ENCODE measurements at places on chromosomes 1 and 21. TPM values are rescaled to one million over a fixed set of nuclear protein-coding genes. Genes with fewer than 3 reads are reported as not detected.

GRCh38 chr1:240706150-240706935 lies 94.4 kb upstream of the GREM2 start:
- no peak overlapping the region for H3K4me3 ChIP-seq
- no peaks in the 10 kb centered on the region for H3K36me3 ChIP-seq
- no peaks in the 10 kb centered on the region for H3K27me3 ChIP-seq
- no peak overlapping the region for H3K27ac ChIP-seq

DNA sequence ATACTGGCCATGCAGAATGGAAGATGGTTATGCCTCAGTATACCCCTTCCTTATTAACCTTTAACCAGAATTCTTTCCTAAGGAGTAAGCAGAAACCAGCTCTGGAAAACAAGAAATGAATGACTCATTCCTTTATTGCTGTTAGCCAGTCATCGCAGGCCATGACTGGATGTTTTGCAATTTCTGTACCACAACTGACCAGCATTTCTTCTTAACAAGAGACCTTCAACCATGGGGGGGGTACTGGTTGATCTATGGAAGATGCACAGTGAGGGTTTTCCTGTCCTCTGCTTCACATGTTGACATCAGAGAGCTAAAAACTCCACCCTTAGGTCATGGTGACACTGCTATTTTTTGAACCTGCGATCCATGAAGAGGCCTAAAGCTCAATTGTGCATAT lies 28.0 kb upstream of the RNF2 start:
- no peaks in the 10 kb centered on the region for H3K4me1 ChIP-seq
- no peak for DNase-seq
- H3K27me3 ChIP-seq = no peaks in the 10 kb centered on the region
- no peak overlapping the region for H3K27ac ChIP-seq
- H3K4me3 ChIP-seq = no peak overlapping the region
- no peaks in the 10 kb centered on the region for H3K36me3 ChIP-seq

OR10J1 gene
- not detected for polyA plus RNA-seq

FAM20B gene
- 10.1 TPM for polyA plus RNA-seq

HLX gene
- polyA plus RNA-seq = not detected

DNA sequence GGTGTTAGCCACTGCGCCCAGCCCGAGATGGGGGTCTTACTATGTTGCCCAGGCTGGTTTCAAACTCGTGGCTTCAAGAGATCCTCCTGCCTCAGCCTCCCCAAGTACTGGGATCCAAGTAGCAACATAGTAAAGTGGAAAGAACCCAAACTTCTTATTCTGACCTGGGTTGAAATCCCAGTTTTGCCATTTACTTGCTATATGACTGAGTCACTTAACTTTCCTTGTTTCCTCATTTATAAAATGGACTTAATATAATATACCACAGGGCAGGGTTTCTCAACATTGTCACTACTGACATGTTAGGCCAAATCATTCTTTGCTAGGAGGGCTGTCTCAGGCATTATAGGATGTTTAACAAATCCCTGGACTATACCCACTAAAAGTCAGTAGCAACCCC lies 6.7 kb downstream of the PFDN2 start:
- no peak for DNase-seq
- H3K27ac ChIP-seq = no peak overlapping the region
- H3K4me1 ChIP-seq = peaks cover 4% of the 10 kb centered on the region
- H3K27me3 ChIP-seq = no peaks in the 10 kb centered on the region
- no peak overlapping the region for H3K4me3 ChIP-seq

DNA sequence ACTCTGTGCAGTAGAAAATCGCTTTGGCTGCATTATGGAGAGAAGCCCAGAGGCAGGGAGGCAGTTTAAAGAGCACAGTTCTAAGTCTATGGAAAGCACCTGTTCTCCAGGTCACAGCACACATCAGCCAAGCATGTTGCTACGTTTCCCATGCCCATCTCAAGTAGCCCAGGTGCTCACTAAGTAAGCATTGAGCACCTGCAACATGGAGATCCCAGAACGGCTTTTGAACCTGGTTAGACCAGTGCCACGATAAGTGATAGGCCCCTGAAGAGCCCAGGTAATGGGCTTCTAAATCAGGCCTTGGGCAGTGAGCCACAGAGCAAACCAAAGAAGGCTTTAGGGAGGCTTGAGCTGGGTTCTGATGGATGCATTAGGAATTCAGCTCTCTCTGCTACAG lies 186.2 kb downstream of the C1orf94 start:
- H3K4me3 ChIP-seq = no peak overlapping the region
- H3K4me1 ChIP-seq = no peaks in the 10 kb centered on the region
- no peak for DNase-seq
- no peak overlapping the region for H3K27ac ChIP-seq
- no peaks in the 10 kb centered on the region for H3K36me3 ChIP-seq
- peaks cover 6% of the 10 kb centered on the region for H3K27me3 ChIP-seq

CFHR2 gene
- polyA plus RNA-seq = not detected

- no peaks in the 10 kb centered on the region for H3K36me3 ChIP-seq
- no peak overlapping the region for H3K4me3 ChIP-seq
- no peaks in the 10 kb centered on the region for H3K4me1 ChIP-seq
- H3K27ac ChIP-seq = no peak overlapping the region
- no peak for DNase-seq
Measured at GRCh38 chr21:33067457-33067856, 2.5 kb upstream of the OLIG1 start.

GRCh38 chr1:57788313-57788712 lies 364.5 kb upstream of the DAB1 start:
- no peak overlapping the region for H3K4me3 ChIP-seq
- no peaks in the 10 kb centered on the region for H3K4me1 ChIP-seq
- no peak for DNase-seq

LIN28A gene
- polyA plus RNA-seq = not detected

ACTN2 gene
- polyA plus RNA-seq = not detected

GRCh38 chr1:180358649-180359048 lies 128.6 kb downstream of the LHX4 start:
- no peaks in the 10 kb centered on the region for H3K27me3 ChIP-seq
- no peak overlapping the region for H3K4me3 ChIP-seq
- no peaks in the 10 kb centered on the region for H3K4me1 ChIP-seq
- no peaks in the 10 kb centered on the region for H3K36me3 ChIP-seq

GRCh38 chr21:42063571-42064521 lies 7.3 kb upstream of the UMODL1 start:
- peak; percentile 40 for DNase-seq
- peak overlapping the region; percentile 64 for H3K4me3 ChIP-seq
- peak overlapping the region; percentile 85 for H3K27ac ChIP-seq
- H3K27me3 ChIP-seq = no peaks in the 10 kb centered on the region
- H3K4me1 ChIP-seq = peaks cover 20% of the 10 kb centered on the region
- H3K36me3 ChIP-seq = no peaks in the 10 kb centered on the region

MLLT11 gene
- 3.7 TPM for polyA plus RNA-seq

LRRC3 gene
- 0.06 TPM for polyA plus RNA-seq

DNA sequence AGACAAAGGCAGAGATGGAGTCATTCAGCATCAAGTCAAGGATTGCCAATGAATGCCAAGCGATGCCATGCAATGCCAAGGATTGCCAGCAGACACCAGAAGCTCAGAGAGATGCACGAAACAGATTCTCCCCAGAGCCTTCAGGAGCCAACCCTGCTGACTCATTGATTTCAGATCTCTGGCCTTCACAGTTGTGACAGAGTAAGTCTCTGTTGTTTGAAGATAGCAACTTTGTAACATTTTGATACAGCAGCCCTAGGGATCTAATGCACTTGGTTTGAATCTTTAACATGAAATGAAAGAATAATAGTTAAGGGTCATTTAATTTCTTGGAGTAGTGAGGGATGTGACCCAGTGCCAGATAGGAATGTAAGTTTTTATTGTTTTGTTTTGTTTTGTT lies 287.4 kb upstream of the RUNX1 start:
- H3K36me3 ChIP-seq = no peaks in the 10 kb centered on the region
- no peak overlapping the region for H3K27ac ChIP-seq
- no peaks in the 10 kb centered on the region for H3K27me3 ChIP-seq
- no peaks in the 10 kb centered on the region for H3K4me1 ChIP-seq
- DNase-seq = no peak
- H3K4me3 ChIP-seq = no peak overlapping the region

DNA sequence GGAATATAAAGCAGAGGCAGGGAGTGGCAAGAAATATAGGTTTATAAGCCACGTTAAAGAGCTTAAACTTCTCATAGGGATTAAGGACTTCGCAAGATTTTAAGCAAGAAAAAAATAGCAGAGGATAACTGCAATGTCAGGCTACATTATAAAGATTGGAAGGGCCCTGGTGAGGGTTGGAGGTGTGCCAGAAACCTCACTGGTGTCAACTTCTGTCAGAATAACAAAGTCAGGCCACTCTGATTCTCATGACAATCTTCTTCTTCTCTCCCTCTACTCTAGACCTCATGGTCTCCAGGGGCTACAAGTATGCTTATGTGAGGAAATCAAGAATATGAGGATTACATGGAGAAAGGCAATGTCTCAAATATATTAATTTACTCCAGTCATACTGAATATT lies 32.6 kb upstream of the FMO2 start:
- H3K27me3 ChIP-seq = no peaks in the 10 kb centered on the region
- no peak for DNase-seq
- H3K4me1 ChIP-seq = no peaks in the 10 kb centered on the region

GRCh38 chr1:219945795-219946194 lies 17.4 kb upstream of the SLC30A10 start:
- no peaks in the 10 kb centered on the region for H3K4me1 ChIP-seq
- H3K36me3 ChIP-seq = no peaks in the 10 kb centered on the region
- no peak overlapping the region for H3K27ac ChIP-seq
- H3K27me3 ChIP-seq = no peaks in the 10 kb centered on the region
- no peak overlapping the region for H3K4me3 ChIP-seq

AUNIP gene
- not detected for polyA plus RNA-seq

- no peaks in the 10 kb centered on the region for H3K27me3 ChIP-seq
- H3K36me3 ChIP-seq = no peaks in the 10 kb centered on the region
- H3K4me1 ChIP-seq = no peaks in the 10 kb centered on the region
- no peak for DNase-seq
- no peak overlapping the region for H3K4me3 ChIP-seq
Measured at GRCh38 chr1:213320191-213320870, 269.3 kb downstream of the RPS6KC1 start.

TCHHL1 gene
- not detected for polyA plus RNA-seq

SPTA1 gene
- polyA plus RNA-seq = not detected

DNA sequence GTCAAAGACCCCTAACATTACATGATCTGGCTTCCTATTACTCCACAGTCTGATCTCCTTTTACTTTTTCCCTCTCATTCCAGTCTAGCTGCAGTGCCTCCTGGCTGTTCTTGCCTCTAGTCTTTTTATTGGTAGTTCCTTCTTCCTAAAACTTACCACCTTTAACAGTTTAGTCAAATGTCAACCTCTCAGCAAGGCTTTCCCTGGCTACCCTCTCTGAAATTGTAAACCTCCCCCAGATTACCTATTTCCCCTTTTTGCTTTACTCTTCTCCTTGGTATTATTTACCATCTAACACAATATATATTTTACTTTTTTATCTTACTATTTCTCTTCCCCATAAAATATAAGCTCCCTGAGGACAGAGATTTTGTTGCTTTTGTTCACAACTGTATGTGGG lies 129.6 kb downstream of the CLEC20A start:
- DNase-seq = no peak
- H3K4me1 ChIP-seq = no peaks in the 10 kb centered on the region
- H3K27ac ChIP-seq = no peak overlapping the region
- no peaks in the 10 kb centered on the region for H3K27me3 ChIP-seq
- H3K4me3 ChIP-seq = no peak overlapping the region

- H3K4me1 ChIP-seq = no peaks in the 10 kb centered on the region
- H3K36me3 ChIP-seq = no peaks in the 10 kb centered on the region
- no peak overlapping the region for H3K27ac ChIP-seq
- H3K27me3 ChIP-seq = no peaks in the 10 kb centered on the region
- H3K4me3 ChIP-seq = no peak overlapping the region
- DNase-seq = no peak
Measured at GRCh38 chr1:239262538-239262937, 123.8 kb upstream of the CHRM3 start.

SEC16B gene
- polyA plus RNA-seq = not detected

PTAFR gene
- 0.51 TPM for polyA plus RNA-seq

SRRM1 gene
- 261 TPM for polyA plus RNA-seq

Measured in naive thymus-derived CD4-positive, alpha-beta T cell (primary cell).